ENCODE measurements at places on chromosomes 3 and 15.

- no peak for DNase-seq
Observed at GRCh38 chr3:173439004-173439403, 41.5 kb downstream of the NLGN1 start.

GRCh38 chr3:7205535-7205934 is 344.6 kb downstream of the GRM7 start:
- DNase-seq: no peak

DNA sequence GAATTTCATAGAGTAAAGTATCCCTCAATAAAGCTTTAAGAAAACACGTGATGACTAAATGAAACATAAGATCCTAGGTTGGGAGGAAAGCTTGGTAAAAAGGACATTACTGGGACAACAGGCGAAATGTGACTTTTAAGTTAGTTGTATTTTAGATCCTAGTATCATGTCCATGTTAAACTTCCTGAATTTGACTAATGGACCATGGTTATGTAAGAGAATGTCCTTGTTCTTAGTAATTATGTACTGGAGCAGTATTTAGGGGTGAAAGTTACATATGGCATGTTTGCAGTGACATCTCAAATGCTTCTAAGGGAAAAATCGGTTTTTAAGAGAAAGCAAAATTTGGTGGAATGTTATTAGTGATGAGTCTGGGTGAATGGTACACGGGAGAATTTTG is 69.6 kb downstream of the IQSEC1 start:
- DNase-seq: no peak

DNA sequence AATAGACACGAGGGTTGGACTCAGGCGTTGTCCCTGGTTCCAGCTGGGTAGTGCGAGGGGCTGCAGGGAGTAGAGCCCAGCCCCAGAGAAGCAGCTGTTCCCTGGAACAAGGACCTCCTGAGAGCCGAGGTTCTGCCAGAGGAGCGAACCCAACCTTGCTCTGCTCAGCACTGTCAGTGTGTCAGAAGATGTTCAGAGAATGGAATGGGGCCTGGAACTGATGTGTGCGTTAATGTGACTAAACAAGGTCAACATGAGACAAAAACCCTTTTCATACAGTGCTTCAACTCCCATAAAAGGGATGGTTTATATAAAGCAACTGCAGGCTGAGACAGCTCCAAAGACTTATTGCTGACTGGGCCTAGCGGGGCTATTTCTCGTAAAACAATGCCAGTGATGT is 35.5 kb upstream of the HACD2 start:
- no peak for DNase-seq

GRCh38 chr3:10015461-10015904 is 10.8 kb upstream of the FANCD2 start:
- DNase-seq: no peak

Measured in stimulated activated CD4-positive, alpha-beta T cell treated with anti-CD3 and anti-CD28 coated beads, Interleukin-1b, Interleukin-23, amount 100 ng/mL, for 4 hours (primary cell).